Renal cortex interstitium (tissue), 15 donors: ENCODE measurements at places on chromosomes 16 and 17. TPM values are rescaled to one million over a fixed set of nuclear protein-coding genes. Genes with fewer than 3 reads are reported as not detected.

GRCh38 chr17:10115536-10115932 lies 82.9 kb downstream of the GAS7 start:
- DNase-seq = no peak

- peak; percentile 53 for DNase-seq
Observed at GRCh38 chr17:32755045-32755805, 121.7 kb downstream of the MYO1D start.

GRCh38 chr16:6547131-6547530 lies 785.5 kb upstream of the RBFOX1 start:
- DNase-seq = no peak

The DNASE1L2 gene
- polyA plus RNA-seq = 0.36 TPM
